ENCODE measurements at places on chromosomes 5 and 9.

DNA sequence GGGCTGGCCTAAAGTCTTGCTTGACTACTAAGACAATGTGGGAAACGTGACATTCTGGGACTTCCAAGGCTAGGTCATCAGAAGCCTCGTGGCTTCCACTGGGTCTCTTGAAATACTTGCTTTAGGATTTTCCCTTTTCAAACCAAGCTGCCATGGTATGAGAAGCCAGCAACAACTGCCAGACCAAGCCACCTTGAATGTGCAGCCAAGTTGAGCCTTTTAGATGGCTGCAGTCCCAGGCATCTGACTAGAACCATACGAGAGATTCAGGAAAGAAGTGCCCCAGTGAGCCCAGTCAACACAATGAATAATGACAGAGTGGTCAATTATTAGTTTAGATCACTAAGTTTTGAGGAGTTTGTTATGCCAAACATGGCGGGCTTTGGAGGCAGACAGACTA lies 143.3 kb downstream of the SLF1 start:
- DNase-seq = no peak

- DNase-seq = no peak
These were observed 6.4 kb downstream of the OR2V1 start for GRCh38 chr5:181124526-181124925.

- DNase-seq = no peak
These were observed 52.3 kb upstream of the FAM120AOS start for GRCh38 chr9:93505541-93506132.

GRCh38 chr5:169423580-169424278 lies 122.8 kb upstream of the SLIT3 start:
- DNase-seq = no peak

- no peak for DNase-seq
These were observed 897.8 kb upstream of the ACO1 start for GRCh38 chr9:31486630-31487029.

DNA sequence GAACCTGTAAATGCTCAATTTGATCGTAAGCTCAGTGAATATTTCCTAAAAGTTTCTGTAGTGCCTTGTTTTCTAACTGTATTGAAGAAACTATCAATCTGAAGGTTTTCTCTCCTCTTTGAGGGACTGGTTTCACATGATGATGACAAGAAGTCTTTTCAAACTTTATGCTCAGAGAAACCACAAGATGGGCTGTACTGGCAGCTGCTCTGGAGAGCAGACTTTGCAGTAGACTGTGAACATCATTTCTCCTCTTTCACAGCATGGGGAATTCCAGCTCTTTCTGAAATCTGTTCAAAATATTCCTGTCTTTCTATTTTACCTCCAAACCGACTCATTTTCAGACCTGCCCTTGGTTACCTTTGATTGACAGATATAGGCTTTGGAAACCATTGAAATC lies 194.4 kb downstream of the IZUMO3 start:
- no peak for DNase-seq

GRCh38 chr5:132270706-132271105 lies 13.2 kb downstream of the PDLIM4 start:
- DNase-seq = no peak

GRCh38 chr9:87213948-87214347 lies 266.6 kb upstream of the GAS1 start:
- no peak for DNase-seq

- DNase-seq = no peak
These were observed 887.3 kb upstream of the SEMA6A start for GRCh38 chr5:117461966-117462365.

- no peak for DNase-seq
These were observed 21.3 kb downstream of the GALNT10 start for GRCh38 chr5:154211641-154212390.

DNA sequence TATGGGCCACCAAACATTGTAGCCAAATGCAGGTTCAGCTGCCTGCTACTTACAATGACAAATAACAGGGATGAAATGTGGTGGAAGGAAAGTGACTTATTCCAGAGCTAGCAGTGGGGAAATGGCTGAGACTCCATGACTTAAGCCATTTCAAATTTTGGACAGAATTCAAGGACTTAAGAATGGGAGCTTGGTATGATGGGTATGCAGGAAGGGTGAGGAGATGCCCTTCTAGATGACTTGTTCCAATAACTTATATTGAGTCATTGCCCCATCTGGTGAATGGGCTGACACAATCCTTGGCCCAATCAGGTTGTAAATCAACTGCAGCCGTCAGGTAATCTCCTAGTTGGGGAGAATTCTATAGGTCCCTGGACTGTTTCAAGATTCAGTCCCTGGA lies 230.7 kb upstream of the SGCD start:
- DNase-seq = no peak

Measured in NCI-H1105 (cell line).